ENCODE measurements at places on chromosomes 12 and 14. TPM values are rescaled to one million over a fixed set of nuclear protein-coding genes. Genes with fewer than 3 reads are reported as not detected.
A peak's percentile ranks its signal among the peaks of the same experiment; 100 is the strongest.

GSG1 gene
- polyA plus RNA-seq: 0.16 TPM

- DNase-seq: no peak
These were observed 87.8 kb upstream of the EEA1 start for GRCh38 chr12:93016752-93017350.

LRCOL1 gene
- polyA plus RNA-seq: not detected

SYNDIG1L gene
- polyA plus RNA-seq: not detected

GRCh38 chr12:122544537-122544936 lies 17.5 kb downstream of the KNTC1 start:
- no peak for DNase-seq

GRCh38 chr12:1222858-1223639 lies 232.0 kb downstream of the ERC1 start:
- no peak for DNase-seq

DNA sequence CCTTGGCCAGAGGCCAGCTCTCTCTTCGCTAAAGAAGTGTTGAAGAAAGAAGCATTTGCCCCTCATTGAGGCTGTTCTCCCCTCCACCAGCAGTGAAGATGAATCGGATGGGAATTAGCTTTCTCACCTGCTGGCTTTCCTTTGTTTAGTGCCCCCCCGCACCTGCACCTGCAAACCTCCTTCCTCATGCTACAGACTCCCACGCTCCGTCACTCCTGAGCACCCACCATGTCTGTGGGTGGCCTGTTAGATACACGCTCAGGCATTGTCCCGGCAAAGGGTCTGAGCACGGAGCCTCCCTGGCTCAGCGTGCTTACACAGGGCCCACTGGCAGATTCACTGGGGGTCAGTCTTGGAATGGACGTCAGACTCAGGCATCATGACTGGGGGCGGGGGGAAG lies 121.6 kb downstream of the GLT1D1 start:
- DNase-seq: no peak

- no peak for DNase-seq
These were observed 155.9 kb downstream of the SLC41A2 start for GRCh38 chr12:104802208-104802607.

DNA sequence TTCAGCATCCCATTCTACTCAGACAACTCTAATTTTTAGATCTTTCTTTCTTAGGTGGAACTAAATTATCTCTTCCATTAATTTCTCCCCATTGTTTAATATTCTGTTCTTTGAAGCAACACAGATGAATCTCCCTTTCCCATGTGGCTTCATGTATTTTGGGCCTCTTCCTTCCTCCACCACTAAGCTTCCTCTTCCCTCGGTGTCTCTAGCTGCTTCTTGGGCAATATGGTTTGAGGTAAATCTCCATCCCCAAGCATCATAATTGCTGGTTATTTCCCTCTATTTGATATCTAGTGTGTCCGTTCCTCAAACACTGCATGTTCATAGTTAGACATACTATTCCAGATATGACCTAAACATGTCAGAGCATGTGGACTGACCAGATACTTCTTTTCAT lies 119.2 kb downstream of the PELI2 start:
- no peak for DNase-seq

ASB2 gene
- polyA plus RNA-seq: 0.16 TPM

- no peak for DNase-seq
These were observed 120.8 kb downstream of the RALGAPA1 start for GRCh38 chr14:35688126-35688826.

DNA sequence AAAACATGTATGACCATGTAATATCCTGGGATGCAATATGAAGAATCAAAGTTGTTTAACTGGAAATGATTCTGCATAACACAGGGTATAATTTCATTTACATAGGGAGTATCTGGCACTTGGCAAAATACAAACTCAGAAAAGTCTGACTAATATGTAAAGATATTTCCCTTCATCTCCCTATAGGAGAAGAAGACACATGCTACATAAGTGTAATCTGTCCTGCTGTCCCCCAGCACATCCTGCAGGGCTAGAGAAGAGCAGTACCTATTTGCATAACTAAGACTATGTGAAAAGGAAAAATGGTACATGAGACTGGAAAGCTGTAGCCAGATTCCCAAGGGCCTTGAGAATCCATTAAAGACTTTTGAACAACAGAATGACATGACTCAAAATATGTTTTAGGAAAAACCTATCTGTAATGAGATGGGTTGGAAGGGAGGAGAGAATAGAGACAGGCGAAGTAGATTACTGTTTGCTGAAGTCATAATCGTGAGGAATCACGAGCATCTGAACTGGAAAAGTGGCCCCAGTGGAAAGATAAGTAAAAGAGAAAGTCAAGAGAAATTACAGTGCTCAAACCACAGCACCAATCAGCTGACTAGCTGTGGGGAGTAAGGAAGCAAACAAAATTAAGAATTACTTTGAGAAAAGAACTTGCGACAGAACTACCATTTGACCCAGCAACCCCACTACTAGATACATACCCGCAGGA lies 155.1 kb upstream of the HMGA2 start:
- DNase-seq: no peak

GRCh38 chr14:86388216-86388615 lies 858.3 kb downstream of the FLRT2 start:
- DNase-seq: no peak

- no peak for DNase-seq
These were observed 205.4 kb downstream of the EPS8 start for GRCh38 chr12:15583804-15584203.

ACVRL1 gene
- 0.05 TPM for polyA plus RNA-seq

ENDOU gene
- polyA plus RNA-seq: not detected

DNA sequence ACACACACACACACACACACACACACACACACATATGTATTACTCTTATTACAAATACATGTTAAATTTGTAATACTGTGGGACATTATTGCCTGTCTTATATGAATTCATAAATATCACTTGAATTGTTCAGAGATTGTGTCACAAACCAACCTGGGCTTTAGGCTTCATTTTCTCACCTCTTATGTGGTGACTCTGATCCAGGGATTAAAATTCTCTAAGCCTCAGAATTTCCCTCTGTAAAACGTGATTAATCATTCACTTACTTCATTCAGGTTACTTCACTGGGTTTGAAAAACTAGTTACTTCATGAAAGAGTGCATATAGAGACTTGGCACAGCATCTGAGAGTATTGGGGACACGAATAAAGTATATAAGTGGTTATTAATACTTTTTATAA lies 240.3 kb upstream of the PDZRN4 start:
- peak; percentile 15 for DNase-seq

DNA sequence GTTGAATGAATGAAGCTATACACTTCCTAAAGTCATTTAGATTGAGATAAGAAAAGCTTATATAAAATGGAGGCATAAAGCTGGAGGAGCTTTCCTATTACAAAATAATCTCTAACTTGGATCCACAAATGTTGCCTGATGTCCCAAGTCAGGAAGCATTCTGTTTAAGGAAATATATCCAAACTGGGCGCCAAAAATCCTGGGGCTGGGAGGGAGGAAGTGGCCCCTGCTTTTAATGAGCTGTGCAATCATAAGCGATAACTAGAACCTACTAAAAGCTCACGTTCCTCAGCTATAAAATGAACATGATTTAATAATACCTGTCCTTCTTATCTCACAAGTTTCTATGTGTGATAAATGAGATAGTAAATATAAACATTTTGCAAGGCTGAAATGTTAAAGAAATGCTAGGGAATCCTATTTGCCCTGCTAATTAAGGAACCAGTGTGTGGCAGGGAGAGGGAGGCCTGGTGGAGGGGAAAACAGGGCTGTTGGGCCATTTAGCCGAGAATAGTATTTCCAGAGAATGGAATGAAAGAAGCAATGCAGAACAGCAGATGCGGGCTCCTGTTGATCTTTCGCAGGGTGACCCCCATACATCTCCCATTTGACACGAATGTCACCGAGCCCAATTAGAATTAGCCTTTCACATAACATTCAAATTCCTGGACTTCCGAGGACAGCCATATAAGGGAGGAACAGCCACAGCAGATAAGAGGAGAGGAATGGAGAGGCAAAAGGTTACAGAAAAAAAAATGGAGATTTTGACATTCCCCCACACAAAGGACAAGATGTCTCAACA lies 25.9 kb downstream of the DUSP6 start:
- DNase-seq: no peak

DNA sequence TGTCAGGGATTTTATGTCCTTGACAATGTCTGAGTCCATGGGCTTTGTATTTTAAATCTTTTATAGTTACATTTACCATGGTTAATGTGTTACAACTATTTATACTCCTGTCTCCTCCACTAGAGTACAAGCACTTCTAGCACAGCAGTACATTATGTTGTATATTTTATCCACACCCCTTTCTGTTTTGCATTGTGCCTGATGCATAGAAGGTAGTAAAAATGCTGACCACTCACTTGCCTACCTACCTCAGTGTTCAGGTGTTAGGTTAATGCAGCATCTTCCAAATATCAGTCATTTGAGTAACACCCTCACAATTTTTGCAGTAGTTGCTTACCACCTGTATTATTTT lies 31.1 kb upstream of the SLC38A2 start:
- no peak for DNase-seq

DNA sequence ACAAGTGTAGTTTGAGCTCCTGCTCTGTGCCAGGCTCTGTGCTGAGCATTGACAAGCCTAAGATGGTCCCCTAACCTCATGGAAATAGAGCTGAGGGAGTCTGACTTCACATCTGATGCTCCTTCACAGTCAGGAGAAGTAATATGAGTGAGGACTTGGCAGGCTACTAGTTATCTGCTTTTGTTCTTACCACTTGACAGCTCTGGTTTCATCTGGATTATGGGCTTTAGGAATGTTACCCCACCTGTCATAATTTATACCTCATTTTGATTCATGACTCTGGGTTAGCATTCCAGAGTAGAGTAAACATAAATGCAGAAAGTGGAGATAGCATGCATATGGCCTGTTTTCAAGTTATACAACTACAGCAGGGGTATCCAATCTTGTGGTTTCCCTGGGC lies 40.5 kb downstream of the ATP6V1D start:
- no peak for DNase-seq

DNA sequence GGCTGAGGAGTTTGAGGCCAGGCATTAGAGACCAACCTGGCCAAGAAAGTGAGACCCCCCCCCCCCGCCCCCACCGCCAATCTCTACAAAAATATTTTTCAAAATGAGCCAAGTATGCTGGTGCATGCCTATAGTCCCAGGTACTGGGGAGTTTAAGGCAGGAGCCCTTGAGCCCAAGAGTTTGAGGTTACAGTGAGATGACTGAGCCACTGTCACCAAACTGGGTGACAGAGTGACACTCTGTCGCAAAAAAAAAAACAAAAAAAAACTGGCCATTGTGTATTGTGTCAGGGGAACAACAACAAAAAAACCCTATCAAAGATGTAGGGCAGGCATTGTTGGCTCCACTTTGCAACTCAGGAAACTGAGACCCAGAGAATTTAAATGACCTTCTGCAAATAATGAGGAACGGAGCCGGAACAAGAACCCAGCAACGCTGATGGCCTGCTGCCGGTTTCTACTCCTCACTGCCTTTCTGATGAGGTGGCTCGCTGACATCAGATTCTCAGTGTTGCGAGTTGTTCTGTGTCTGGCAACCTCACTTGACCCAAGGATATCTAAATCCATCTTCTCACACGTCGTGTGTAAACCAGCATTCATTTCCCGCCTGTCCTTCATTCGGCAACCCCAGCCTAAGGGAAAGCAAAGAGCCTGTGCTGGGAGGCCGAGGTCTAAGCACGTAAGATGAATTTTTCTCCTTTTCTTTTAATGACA lies 195.2 kb upstream of the CRY1 start:
- DNase-seq: no peak

DNA sequence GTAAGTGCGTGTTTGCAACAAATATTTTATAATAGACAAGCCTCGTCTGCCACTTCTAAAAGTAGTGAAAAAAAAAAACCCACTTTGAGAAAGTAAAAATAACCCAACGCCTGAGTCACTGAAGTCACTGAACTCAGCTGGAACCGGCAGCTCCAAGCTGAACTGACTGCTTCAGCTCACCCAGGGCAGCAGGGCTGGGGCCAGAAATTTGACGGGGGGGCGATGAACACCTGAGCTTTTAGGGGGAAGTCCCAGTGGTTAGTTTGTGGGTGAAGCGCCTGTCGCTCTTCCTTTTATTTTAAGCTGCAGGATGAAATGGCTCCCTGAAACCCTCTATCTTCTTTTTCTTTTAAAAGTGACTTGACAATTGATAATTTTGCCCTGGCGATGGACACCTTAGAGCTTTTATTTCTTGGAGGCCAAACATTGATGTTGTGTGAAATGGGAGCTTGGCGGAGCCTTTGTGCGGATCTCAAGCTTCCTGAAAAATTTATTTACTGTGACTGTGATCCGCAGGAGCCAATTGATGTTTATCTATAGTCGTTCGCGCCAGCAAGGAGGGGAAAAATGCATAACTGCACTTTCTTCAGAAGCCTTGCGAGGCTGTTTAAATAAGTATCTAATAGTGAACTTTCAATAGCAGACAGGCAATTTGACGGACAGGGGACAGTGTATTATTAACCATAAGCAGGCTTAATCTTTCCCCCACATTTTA lies 173.2 kb upstream of the MYL2 start:
- no peak for DNase-seq

DNA sequence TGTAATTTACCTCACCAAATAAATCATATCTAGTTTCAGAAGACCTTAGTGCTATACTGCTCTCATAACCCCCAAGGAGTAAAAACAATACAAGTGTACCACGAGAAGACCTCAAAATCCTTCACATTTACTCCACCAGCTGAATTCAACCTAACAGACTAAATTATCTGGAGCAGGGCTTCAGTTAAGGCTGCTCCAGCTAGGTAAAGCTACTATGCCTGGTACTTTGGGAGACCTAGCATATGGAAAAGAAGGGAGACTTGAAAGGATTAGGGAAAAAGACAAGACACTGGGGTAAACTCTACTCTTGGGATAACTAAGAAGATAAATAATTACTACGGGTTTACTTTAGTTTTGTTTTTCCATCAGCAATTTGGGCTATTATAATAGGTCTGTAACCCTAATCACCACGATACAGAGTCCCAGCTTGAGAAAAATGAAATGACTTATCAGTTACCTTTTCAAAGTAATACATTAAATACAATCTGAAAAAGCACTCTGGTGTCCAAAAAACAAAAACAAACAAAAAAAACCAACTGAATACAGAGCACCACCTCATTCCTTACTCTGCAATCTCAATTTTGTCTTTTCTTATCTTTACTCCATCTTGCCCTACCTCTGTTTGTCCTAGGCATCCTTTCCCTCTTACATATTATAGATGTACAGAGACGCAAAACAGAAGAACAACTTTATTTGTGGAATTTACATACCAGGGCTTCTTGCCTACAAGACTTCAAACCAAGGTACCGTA lies 2.1 kb downstream of the EML5 start:
- DNase-seq: no peak

DNA sequence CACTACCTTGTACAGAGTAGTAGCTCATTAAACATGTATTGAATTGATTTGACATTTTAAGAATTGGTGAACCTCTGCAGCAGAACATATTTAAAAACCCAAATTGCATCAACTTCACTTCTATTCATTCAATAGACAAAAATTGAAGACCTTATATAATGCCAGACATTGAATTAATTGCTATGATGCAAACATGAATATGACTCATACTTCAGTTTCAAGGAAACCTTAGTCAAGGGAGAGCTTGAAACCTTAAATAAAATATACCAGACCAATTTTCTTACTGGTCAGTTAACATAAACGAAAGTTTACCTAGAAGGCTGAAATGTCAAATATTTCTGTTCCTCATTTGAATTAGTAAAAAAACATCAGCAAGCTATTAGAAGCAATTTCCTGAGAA lies 5.0 kb upstream of the MGAT4C start:
- DNase-seq: no peak

MIP gene
- not detected for polyA plus RNA-seq

GRCh38 chr12:130589540-130590317 lies 126.4 kb downstream of the RIMBP2 start:
- DNase-seq: no peak

Data from A549 (cell line).